Fibroblast of villous mesenchyme (primary cell): ENCODE measurements at places on chromosomes 16 and 17. TPM values are rescaled to one million over a fixed set of nuclear protein-coding genes. Genes with fewer than 3 reads are reported as not detected.

The ZG16 gene
- total RNA-seq: not detected in 2 replicates

The RDM1 gene
- total RNA-seq: 0.32 and 0.43 TPM in 2 replicates

The ADGRG1 gene
- 0.97 and 1.3 TPM in 2 replicates for total RNA-seq

The ZNF594 gene
- total RNA-seq: 10.3 and 11.7 TPM in 2 replicates

The CES3 gene
- 0.32 TPM in 1 of 2 replicates, not detected in the other for total RNA-seq

The ZNF469 gene
- 6.0 and 9.7 TPM in 2 replicates for total RNA-seq

The LRRC36 gene
- total RNA-seq: not detected in 2 replicates

The ZNF771 gene
- total RNA-seq: 9.5 and 10.0 TPM in 2 replicates

The CHST4 gene
- total RNA-seq: not detected in 2 replicates

The GINS3 gene
- total RNA-seq: 2.6 and 4.7 TPM in 2 replicates

The ENPP7 gene
- total RNA-seq: not detected in 2 replicates

The AANAT gene
- not detected in 2 replicates for total RNA-seq

The MPV17L gene
- 0.64 and 1.3 TPM in 2 replicates for total RNA-seq

The CETP gene
- total RNA-seq: not detected in 2 replicates

The PTX4 gene
- 0.32 and 0.43 TPM in 2 replicates for total RNA-seq

The FLII gene
- total RNA-seq: 205 and 244 TPM in 2 replicates

The HOXB1 gene
- total RNA-seq: not detected in 2 replicates

The HSD17B2 gene
- total RNA-seq: 8.7 and 9.5 TPM in 2 replicates

The KRT40 gene
- not detected in 2 replicates for total RNA-seq

The CSH2 gene
- not detected in 2 replicates for total RNA-seq

The FNDC8 gene
- total RNA-seq: not detected in 2 replicates

The EDC4 gene
- 60.6 and 85.1 TPM in 2 replicates for total RNA-seq

The MYCBPAP gene
- total RNA-seq: 0.64 and 0.86 TPM in 2 replicates

The CCL4 gene
- total RNA-seq: not detected in 2 replicates

The KRTAP9-8 gene
- total RNA-seq: not detected in 2 replicates
